ENCODE measurements at places on chromosomes 2 and 18.

- no peak for DNase-seq
Observed at GRCh38 chr18:33821503-33821902, 243.5 kb downstream of the ASXL3 start.

GRCh38 chr2:38466876-38467767 is 90.0 kb upstream of the ATL2 start:
- no peak for DNase-seq

DNA sequence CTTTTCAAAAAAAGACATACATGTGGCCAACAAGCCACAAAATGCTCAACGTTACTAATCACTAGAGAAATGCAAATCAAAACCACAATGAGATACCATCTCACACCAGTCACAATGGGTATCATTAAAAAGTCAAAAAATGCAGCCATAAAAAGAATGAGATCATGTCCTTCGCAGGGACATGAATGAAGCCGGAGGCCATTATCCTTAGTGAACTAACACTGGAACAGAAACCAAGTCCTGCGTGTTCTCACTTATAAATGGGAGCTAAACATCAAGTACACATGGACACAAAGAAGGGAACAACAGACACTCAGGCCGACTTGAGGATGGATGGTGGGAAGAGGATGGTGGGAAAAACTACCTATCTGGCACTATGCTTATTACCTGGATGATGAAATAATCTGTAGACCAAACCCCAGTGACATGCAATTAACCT is 17.8 kb upstream of the ATL2 start:
- DNase-seq: no peak

DNA sequence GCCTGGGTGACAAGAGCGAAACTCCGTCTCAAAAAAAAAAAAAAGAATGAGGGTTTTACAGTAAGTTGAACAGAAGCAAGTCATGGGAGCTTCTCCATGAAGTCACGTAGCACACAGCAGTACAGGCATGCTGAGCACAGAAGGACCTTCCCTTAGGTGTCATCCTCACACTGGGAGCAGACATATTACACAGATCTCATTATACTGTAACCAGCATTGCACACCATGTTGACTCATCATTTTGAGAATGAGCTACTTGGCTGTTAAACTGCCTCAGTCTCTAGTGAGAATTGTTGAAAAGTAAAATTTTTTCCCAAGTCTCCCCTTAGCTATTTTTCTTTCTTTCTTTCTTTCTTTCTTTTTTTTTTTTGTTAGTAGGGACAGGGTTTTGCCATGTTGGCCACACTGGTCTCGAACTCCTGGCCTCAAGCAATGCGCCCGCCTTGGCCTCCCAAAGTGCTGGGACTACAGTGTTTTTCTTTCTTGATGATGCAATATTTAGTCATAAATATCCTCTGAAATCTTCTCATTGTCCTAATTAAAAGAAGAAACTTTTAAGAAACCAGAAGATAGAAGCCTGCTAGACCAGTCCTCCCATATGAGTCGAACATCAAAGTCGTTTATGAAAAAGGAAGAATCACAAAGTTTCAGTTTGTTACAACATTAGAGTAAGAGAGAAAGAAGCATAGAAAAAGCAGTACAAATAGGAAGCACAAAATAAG is 37.9 kb upstream of the PPP1CB start:
- peak; percentile 5 for DNase-seq

DNA sequence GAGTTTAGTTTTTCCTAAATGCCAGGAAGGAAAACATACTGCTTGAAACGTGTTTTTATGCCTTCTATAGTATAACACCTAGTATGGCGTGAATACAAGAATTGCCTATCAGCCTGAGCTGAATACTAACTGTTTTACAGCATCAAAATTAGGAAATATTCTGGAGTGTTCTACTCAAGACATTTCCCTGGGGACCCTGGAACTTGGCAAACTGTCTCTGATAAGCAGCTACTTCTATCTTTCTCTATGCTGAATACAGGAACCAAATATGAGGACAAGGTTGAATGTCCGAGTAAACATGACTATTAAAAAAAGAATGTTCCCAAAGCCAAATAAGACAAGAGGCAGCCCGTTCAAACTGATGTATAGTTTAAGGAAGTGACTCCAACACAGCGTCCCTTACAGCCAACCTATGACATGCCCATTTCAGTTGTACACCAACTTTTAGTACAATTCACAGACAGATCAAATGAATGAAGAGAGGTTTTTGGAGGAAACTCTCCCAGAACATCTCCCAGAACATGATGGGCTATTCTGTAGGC is 951.3 kb upstream of the ACVR2A start:
- DNase-seq: no peak

- no peak for DNase-seq
Observed at GRCh38 chr2:46493241-46493970, 14.0 kb downstream of the TMEM247 start.

GRCh38 chr2:84686783-84687476 is 170.6 kb downstream of the DNAH6 start:
- DNase-seq: no peak

DNA sequence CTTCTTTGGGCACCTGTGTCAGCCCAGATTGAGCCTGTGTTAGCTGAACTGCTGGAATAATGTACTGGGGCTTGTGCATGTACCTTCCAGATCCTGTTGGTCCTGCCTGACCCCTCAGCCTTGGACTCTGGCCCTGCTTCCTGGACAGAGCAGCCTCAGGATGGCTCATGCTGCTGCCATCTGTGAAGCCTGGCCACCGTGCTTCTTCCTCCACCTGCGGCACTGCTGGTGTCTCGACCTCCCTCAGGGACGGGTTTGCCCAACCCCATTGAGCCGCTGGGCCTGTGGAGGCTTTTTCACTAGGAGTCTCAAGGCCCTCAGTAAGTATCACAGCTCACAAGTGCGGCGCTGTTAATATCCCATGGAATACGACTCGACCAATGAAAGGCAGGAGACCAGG is 342.7 kb downstream of the TGIF1 start:
- no peak for DNase-seq

GRCh38 chr2:19021100-19021476 is 337.3 kb downstream of the OSR1 start:
- DNase-seq: no peak

- no peak for DNase-seq
Observed at GRCh38 chr2:136891100-136891499, 125.8 kb downstream of the THSD7B start.

All from stimulated activated CD4-positive, alpha-beta T cell treated with anti-CD3 and anti-CD28 coated beads, Interleukin-1b, Interleukin-23, amount 100 ng/mL, for 48 hours (primary cell).